ENCODE measurements at places on chromosomes 11 and 22.

DNA sequence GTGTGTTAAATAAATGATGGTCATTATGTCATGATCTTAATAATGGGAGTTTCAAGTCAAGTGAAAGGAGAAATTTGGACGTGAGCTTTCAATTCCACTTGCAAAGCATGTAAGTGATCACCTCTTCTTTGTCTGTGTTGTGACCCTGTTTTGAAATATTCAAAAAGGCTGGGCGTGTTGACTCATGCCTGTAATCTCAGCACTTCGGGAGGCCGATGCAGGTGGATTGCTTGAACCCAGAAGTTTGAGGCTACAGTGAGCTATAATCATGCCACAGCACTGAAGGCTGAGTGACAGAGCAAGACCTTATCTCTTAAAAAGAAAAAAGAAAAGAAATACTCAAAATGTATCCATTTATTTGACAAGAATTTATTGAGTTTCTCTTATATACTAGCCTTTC lies 32.9 kb upstream of the EED start:
- no peaks in the 10 kb centered on the region for H3K27me3 ChIP-seq
- H3K4me3 ChIP-seq: no peak overlapping the region
- no peak overlapping the region for H3K27ac ChIP-seq
- H3K4me1 ChIP-seq: peaks cover 8% of the 10 kb centered on the region

DNA sequence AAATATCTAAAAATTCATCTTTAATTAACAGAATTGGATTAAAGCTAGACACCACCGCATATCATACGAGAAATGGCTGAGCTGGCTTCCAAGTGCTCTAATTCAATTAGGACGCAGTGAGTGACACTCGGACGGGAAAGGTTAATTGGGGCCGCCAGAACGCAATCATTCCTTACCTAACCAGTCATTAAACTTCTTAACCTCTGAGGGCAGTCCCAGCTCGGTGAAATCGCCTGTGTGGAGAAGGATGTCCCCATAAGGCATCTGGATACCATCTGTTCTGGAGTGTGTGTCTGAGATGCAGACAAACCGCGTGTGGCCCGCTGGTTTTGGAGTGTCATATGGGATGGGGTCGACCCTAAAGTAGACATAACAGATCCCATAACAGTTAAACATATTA lies 50.3 kb downstream of the MPPED2 start:
- no peaks in the 10 kb centered on the region for H3K4me1 ChIP-seq
- no peaks in the 10 kb centered on the region for H3K27me3 ChIP-seq
- no peaks in the 10 kb centered on the region for H3K36me3 ChIP-seq
- no peak overlapping the region for H3K27ac ChIP-seq

GRCh38 chr11:92830377-92831155 lies 138.9 kb upstream of the MTNR1B start:
- no peak for DNase-seq
- H3K36me3 ChIP-seq: no peaks in the 10 kb centered on the region
- no peaks in the 10 kb centered on the region for H3K27me3 ChIP-seq
- no peaks in the 10 kb centered on the region for H3K4me1 ChIP-seq
- no peak overlapping the region for H3K4me3 ChIP-seq

- H3K4me1 ChIP-seq: no peaks in the 10 kb centered on the region
- H3K27me3 ChIP-seq: no peaks in the 10 kb centered on the region
- no peak overlapping the region for H3K27ac ChIP-seq
- no peak for DNase-seq
- H3K36me3 ChIP-seq: no peaks in the 10 kb centered on the region
- H3K4me3 ChIP-seq: no peak overlapping the region
These were observed 223.8 kb upstream of the DDI1 start for GRCh38 chr11:103812680-103813079.

GRCh38 chr11:42145311-42145710 lies 685.9 kb upstream of the LRRC4C start:
- no peak for DNase-seq
- no peak overlapping the region for H3K4me3 ChIP-seq
- H3K27me3 ChIP-seq: no peaks in the 10 kb centered on the region
- H3K4me1 ChIP-seq: no peaks in the 10 kb centered on the region
- no peak overlapping the region for H3K27ac ChIP-seq
